Femur (tissue), 1 donor: ENCODE measurements at places on chromosomes 3 and 15.

- no peak for DNase-seq
Measured at GRCh38 chr15:73718694-73719093, 34.5 kb downstream of the INSYN1 start.

DNA sequence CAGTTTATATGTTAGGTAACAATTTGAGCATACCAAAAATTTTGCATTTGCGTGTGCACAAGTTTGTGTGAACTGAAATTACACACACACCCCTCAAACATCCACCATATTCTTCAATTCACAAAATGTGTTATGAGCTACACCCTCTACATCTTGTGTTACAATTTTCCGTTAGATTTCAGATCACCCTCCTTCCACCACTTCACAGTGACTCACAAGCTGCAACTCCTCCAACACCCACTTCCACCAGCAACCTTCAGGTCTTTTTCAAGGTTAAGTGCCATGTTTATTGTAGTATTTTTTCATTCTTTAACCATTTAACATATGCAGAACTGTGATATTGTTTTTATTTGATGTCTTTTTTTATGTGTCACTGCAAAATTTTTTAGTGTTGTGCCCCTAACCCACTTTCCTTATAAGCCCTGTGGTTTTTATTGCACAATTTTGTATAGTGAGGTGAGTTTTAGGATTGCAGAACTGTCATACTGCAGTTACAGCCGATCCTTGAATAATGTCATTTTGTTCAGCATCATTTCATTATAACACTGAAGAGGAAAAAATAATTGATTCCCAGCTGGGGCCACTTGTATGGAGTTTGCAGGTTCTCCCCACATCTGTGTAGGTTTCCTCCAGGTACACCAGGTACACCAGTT, 148.9 kb downstream of the PLCL2 start:
- DNase-seq, result no peak

DNA sequence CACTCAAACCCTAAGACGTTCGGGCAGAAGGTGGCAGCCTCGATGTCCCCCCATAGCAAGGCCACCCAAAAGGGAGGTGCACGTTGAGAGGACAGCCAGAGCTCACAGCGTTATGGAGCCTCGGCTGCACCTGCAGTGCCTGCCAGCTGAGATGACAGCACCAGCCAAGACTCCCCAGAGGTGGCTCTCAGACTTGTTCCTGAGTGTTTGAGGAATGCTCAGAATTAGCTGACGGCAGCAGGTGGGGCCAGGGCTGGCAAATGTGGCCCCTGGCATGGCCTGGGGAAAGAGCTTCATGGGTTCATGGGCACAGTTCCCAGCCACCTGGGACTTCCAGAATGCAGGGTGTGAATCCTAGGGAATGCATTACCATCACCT, 177.8 kb downstream of the KLF13 start:
- DNase-seq, result no peak

GRCh38 chr15:82843566-82843965, 34.1 kb downstream of the WHAMM start:
- DNase-seq, result no peak

DNA sequence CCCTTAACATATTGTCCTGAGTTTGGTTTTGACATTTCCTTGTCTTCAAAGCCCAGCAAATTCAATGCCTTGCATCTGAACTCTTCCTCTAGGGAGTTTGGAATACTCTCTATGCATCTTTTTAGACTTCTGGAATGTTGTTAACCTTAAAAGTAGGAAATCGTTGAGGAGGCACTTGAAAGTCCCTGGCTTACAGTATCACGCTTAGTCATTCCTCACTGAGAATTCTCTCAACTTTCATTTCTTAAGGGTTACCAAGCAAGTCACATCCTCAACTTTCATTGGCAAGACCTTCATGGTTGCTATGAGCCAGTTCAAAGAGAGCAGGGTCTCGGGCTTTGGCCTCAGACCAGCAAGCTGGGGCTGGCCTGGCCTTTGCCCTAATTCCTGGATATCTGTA, 89.9 kb downstream of the ASB7 start:
- DNase-seq, result no peak

- no peak for DNase-seq
Measured at GRCh38 chr3:40764747-40765146, 240.0 kb downstream of the ZNF621 start.

- no peak for DNase-seq
Measured at GRCh38 chr15:56806148-56806536, 72.8 kb upstream of the ZNF280D start.
